ENCODE measurements at places on chromosomes 2 and 18.

DNA sequence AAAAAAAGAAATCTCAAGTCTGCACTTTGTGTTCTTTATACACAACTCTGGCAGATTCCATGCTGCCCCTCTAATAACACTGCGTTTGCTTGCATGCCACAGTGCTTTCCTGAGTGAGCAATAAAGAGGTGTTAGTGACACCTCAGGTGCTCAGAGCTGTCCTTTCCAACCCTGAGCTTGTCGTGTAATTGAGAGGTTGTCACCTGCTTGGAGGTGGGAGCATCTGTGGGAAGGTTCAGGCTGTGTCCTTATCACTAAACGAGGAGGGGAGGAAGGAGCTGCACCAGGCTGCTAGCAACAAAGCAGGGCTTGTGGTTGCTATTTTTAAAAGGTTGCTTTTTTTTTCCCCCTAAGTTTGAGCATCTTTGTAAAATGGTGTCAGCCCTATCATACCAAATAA lies 31.9 kb downstream of the APCDD1 start:
- no peak for DNase-seq

- DNase-seq: no peak
Observed at GRCh38 chr18:37965572-37965970, 400.0 kb upstream of the CELF4 start.

DNA sequence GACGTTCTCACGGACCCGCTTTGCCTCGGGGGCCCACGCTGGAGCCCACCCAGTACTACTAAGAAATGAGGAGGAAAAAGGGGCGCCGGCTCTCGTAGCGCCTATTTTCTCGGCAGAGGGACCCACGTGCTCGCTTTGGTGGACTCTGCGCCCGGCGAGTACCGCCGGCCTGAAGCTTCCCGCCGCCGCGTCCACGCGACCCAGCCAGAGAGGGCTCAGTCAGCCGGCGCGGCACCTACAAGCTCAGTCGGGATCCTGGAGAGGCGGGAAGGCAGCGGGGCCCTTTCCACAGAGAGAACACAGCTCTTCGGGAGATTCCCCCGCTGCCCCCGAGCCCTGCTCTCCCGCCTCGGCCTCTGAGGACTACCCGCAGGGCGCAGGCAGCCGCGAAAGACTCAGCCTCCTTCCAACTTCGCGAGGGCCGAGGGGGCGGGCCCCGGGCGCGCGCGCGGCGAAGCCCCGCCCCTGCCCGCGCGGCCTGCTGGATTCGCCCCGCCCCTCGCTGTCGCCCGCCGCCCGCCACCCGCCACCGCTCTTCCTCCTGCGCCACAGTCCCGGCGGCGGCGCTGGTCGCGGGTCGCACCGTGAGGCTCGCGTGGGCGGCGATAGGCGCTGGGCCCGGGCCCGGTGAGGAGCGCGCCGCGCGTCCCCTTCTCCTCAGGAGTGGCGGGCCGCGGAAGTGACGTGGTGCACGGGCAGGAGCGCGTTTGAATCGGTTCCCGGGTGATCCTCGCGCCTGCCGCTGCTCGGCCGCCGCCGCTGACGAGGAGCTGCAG lies at the start of gene SMCHD1:
Gene SMCHD1, plus strand, starts transcription at position 549 of the 776 bp plus-strand sequence. CDS start 350 bp downstream, outside the sequence.
- peak; percentile 93 for DNase-seq

- DNase-seq: no peak
Observed at GRCh38 chr2:68471385-68471784, 4.0 kb downstream of the APLF start.

All from activated naive CD4-positive, alpha-beta T cell treated with anti-CD3 and anti-CD28 coated beads, Interleukin-2, amount 50 U/mL, for 16 hours (primary cell).